ENCODE measurements at places on chromosomes 11 and 22.

- DNase-seq: no peak
- H3K4me1 ChIP-seq: no peaks in the 10 kb centered on the region
- H3K4me3 ChIP-seq: no peak overlapping the region
- no peaks in the 10 kb centered on the region for H3K27me3 ChIP-seq
- H3K27ac ChIP-seq: no peak overlapping the region
Observed at GRCh38 chr11:104333977-104334376, 170.0 kb upstream of the PDGFD start.

DNA sequence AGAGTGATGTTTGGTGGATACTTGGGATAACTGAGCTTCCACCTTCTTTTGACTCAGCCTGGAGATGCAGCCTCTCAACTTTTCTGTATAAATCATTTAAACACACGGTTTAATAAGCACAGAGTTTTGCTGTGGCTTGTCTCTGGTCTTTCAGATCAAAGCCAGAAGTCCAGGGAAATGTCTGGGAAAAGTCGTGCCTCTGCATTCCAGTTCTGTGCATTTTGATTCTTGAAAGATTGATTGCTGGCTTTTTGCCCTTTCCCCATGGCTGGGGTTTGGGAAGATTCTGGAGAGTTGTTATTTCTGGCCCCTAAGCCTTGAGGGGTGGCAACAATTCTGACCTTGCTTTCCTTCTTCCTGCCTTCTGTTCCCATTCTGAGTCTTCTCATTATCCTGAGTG lies 154.1 kb downstream of the COMMD9 start:
- no peaks in the 10 kb centered on the region for H3K4me1 ChIP-seq
- DNase-seq: no peak
- 0 out of 2 replicates have a peak, but pooled peaks cover 2% of the 10 kb centered on the region for H3K27me3 ChIP-seq
- H3K36me3 ChIP-seq: no peaks in the 10 kb centered on the region

GRCh38 chr11:40129266-40129665 lies 1330.2 kb downstream of the LRRC4C start:
- DNase-seq: no peak
- no peak overlapping the region for H3K27ac ChIP-seq
- no peaks in the 10 kb centered on the region for H3K27me3 ChIP-seq
- no peaks in the 10 kb centered on the region for H3K4me1 ChIP-seq
- no peaks in the 10 kb centered on the region for H3K36me3 ChIP-seq

DNA sequence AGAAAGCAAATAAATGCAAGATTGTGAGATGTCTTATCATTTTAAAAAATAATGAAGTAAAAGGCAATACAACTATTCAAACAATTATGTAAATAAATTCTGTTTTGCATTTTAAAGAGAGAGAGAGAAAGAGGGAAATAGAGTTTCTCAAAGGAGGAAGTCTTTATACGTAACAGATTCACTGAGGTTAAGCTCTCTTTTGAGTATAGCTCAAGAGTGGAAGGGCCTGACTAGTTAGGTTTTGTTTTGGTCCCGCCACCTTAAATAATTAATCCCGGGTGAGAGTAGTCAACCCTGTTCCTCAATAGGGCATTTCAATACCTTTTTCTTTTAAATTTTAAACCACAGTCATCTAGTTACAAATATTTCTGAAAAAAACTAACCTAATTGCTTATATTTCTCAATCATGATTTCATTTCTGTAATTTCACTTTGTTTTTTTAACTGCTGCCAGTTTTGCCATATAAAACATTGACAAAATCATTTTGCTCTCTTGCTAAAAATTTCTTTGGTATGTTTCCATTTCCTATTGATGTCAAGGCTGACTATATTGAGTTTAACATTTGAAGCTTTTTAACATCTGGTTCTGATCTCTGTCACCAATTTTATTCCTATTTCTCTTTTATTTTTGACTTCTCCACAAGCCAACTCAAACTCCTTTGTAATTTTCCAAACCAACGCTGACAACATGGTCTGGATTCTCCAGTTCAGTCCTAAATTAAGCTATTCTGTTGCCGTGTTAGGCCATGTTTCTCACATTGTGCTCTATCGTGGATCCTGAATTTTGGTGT lies 10.3 kb downstream of the OR10D3 start:
- no peak overlapping the region for H3K4me3 ChIP-seq
- no peak overlapping the region for H3K27ac ChIP-seq
- no peaks in the 10 kb centered on the region for H3K36me3 ChIP-seq
- DNase-seq: no peak
